ENCODE measurements at places on chromosomes 1 and 21. TPM values are rescaled to one million over a fixed set of nuclear protein-coding genes. Genes with fewer than 3 reads are reported as not detected.

The ATP5PB gene
- polyA plus RNA-seq: 265 TPM

The MAD2L2 gene
- polyA plus RNA-seq: 80.4 TPM

The SELP gene
- not detected for polyA plus RNA-seq

The C1orf116 gene
- polyA plus RNA-seq: 0.03 TPM

The FAM229A gene
- polyA plus RNA-seq: 3.9 TPM

The TNNT2 gene
- polyA plus RNA-seq: 1.2 TPM

The SYT14 gene
- polyA plus RNA-seq: 0.16 TPM

The LCE3A gene
- not detected for polyA plus RNA-seq

The NECTIN4 gene
- 0.13 TPM for polyA plus RNA-seq

The C1QTNF12 gene
- polyA plus RNA-seq: 2.6 TPM

The G0S2 gene
- 0.53 TPM for polyA plus RNA-seq

The FMN2 gene
- polyA plus RNA-seq: 29.0 TPM

The BARHL2 gene
- not detected for polyA plus RNA-seq

The THEM5 gene
- not detected for polyA plus RNA-seq

The SYT11 gene
- 22.9 TPM for polyA plus RNA-seq

The FAM177B gene
- not detected for polyA plus RNA-seq

The USP16 gene
- 15.5 TPM for polyA plus RNA-seq

The EXTL2 gene
- polyA plus RNA-seq: 24.9 TPM

The TMPRSS3 gene
- polyA plus RNA-seq: not detected
